ENCODE measurements at places on chromosomes 6 and 20. TPM values are rescaled to one million over a fixed set of nuclear protein-coding genes. Genes with fewer than 3 reads are reported as not detected.

The KAT14 gene
- 18.1 TPM for polyA plus RNA-seq

The MOCS1 gene
- polyA plus RNA-seq = 0.11 TPM

GRCh38 chr20:16313917-16314316, 259.3 kb downstream of the KIF16B start:
- no peak overlapping the region for H3K4me3 ChIP-seq
- H3K4me1 ChIP-seq = no peaks in the 10 kb centered on the region
- no peak for DNase-seq
- H3K36me3 ChIP-seq = no peaks in the 10 kb centered on the region

DNA sequence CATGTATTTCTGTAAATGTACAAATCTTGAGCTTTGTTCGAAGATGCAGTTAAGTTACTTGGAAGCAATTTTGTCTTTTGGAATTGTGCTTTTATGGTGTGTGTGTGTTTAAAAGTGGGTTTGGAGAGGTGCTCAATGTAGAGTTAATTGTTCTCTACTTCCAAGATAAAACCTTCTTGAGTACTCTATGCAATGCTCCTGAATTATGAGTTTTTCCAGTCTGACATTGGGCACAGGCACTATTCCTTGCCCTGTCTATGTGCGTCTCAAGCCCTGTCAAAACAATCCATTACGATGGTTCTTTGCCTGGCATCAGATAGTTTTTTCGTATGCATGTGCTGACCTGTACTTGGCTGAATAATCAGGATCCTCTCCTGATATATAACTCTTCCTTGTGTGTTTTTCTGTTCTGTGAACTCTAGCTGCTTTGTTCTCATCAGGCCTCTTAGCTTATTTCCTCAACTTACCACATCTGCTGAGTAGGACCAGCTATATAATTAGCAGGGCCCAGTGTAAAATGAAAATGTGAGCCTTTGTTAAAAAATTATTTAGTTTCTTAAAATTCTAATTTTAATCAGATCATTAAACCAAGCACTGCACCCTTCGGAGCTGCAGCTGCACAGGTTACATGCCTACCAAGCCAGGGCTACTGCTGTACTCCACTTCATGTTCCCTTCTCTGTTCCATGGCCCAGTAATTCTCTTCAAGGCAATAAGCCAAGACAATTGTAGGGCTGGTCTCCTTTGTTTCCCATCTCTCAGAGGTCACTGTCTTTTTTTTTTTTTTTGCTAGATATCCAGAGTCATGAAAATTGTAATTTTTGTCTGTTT, 160.1 kb downstream of the ZFAND3 start:
- no peaks in the 10 kb centered on the region for H3K27me3 ChIP-seq
- peaks cover 19% of the 10 kb centered on the region for H3K4me1 ChIP-seq
- no peak overlapping the region for H3K27ac ChIP-seq
- no peak for DNase-seq
- H3K4me3 ChIP-seq = no peak overlapping the region
- no peaks in the 10 kb centered on the region for H3K36me3 ChIP-seq

GRCh38 chr20:50928469-50928868, 2.8 kb downstream of the ADNP start:
- H3K4me1 ChIP-seq = peaks cover 74% of the 10 kb centered on the region
- no peak overlapping the region for H3K27ac ChIP-seq
- no peak for DNase-seq
- peaks cover 16% of the 10 kb centered on the region for H3K36me3 ChIP-seq

DNA sequence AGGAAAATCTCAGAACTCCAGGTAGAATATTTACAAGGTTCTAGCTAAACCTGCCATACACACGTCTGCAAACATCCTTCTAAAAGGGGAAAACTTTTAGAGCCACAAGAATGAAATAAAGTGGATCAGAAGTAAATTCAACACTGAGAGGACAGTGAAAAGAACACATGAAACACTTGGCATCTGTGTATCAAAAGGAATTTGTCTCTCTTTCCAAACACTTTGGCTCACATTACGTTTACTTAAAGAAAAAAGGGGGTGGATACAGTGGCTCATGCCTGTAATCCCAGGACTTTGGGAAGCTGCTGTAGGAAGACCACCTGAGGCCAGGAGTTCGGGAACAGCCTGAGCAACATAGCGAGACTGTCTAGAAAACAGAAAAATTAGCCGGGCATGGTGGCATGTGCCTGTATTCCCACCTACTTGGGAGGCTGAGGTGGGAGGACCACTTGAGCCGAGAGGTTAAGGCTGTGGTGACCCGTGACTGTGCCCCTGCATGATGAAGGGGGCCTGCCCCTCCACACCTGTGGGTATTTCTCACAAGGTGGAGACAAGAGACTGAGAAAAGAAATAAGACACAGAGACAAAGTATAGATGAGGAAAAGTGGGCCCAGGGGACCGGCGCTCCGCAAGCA, 35.4 kb downstream of the NINL start:
- DNase-seq = no peak
- H3K36me3 ChIP-seq = no peaks in the 10 kb centered on the region
- H3K4me3 ChIP-seq = no peak overlapping the region
- H3K27me3 ChIP-seq = no peaks in the 10 kb centered on the region
- H3K27ac ChIP-seq = no peak overlapping the region

DNA sequence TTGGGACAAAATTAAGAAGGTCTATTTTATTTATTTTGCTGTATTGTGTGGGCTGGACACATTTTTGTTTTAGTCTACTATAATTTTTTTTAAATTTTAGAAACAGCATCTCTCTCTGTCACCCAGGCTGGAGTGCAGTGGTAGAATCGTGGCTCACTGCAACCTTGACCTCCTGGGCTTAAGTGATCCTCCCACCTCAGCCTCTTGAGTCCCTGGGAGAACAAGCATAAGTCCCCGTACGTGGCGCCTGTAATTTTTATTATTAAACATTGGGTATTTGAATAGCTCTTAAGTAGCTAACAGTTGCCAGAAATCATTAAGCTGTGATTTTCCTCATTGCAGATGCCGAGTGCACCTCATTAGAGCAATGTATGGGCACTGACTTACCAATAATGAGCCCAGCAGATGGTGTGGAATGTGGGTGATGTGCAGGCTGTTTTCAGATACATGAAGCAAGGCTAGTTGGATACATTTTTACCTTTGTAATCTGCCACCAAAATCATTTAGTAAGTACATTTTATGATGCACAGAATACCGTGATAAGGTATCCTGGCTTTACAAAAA, 10.3 kb upstream of the MAS1 start:
- no peaks in the 10 kb centered on the region for H3K4me1 ChIP-seq
- H3K27ac ChIP-seq = no peak overlapping the region
- no peaks in the 10 kb centered on the region for H3K36me3 ChIP-seq
- no peak overlapping the region for H3K4me3 ChIP-seq

- H3K4me3 ChIP-seq = no peak overlapping the region
- no peaks in the 10 kb centered on the region for H3K27me3 ChIP-seq
- H3K4me1 ChIP-seq = no peaks in the 10 kb centered on the region
- H3K27ac ChIP-seq = no peak overlapping the region
- DNase-seq = no peak
Observed at GRCh38 chr20:48277266-48277665, 492.0 kb upstream of the SULF2 start.
